ENCODE measurements at places on chromosomes 6 and 20.

DNA sequence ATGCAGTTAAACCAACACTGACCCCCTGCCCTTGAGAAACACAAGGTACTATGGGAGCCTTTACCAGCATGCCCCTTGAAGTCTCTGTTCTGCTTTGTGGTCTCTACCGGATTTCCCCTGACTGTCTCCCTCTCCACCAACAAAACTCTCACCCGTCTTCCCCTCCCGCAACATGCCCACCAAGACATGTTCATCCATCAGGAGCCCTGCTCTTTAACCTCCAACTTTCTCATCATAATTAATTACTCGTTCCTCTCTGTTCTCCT lies 1.1 kb downstream of the ZNF165 start:
- DNase-seq, result no peak

DNA sequence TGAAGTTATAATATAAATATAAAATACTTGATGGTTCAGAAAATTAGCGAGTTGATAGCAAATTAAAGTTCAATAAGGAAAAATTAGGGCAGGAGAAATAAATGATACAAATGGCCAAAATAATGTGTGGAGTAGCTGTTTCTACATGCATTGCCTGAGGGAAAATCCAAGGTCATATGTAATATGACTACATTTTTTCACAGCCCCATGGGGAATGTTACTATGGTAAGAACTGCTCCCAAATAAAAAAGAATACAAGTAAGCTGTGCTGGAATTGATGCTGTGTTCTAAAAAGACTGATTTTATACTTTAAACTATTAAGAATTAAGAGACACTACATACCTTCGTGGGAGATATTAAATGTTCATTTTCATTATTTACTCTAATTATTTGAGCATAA lies 34.1 kb downstream of the MEI4 start:
- DNase-seq, result no peak

GRCh38 chr6:39322306-39322850 lies at the start of gene KCNK16:
Gene KCNK16, minus strand, starts transcription at chr6:39322702. Its CDS starts 162 bp downstream, at chr6:39322540.
- no peak for DNase-seq

GRCh38 chr6:160883999-160884398 lies 107.6 kb upstream of the MAP3K4 start:
- DNase-seq, result no peak

GRCh38 chr6:79082304-79082703 lies 4.2 kb upstream of the PHIP start:
- no peak for DNase-seq

GRCh38 chr20:22830138-22830537 lies 205.0 kb upstream of the SSTR4 start:
- DNase-seq, result no peak

DNA sequence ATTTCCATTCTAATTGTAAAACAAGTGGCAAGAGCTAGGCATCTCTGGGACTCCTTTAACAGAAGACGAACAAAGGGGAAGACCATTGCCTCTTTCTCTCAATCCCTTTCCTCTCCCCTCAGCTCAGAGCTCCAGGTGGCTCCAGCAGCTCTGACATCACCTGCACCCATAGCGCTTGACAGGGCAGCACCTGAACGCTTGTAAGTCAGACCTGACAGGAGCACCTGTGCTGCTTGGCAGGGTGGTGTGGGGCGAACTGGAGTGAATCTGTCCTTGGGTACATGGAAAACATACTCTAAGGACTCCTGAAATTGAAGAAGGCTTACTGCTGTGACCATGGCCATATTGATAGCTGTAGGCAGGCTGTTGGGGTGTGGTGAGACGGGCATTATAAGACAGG lies 409.5 kb upstream of the AGPAT4 start:
- no peak for DNase-seq

DNA sequence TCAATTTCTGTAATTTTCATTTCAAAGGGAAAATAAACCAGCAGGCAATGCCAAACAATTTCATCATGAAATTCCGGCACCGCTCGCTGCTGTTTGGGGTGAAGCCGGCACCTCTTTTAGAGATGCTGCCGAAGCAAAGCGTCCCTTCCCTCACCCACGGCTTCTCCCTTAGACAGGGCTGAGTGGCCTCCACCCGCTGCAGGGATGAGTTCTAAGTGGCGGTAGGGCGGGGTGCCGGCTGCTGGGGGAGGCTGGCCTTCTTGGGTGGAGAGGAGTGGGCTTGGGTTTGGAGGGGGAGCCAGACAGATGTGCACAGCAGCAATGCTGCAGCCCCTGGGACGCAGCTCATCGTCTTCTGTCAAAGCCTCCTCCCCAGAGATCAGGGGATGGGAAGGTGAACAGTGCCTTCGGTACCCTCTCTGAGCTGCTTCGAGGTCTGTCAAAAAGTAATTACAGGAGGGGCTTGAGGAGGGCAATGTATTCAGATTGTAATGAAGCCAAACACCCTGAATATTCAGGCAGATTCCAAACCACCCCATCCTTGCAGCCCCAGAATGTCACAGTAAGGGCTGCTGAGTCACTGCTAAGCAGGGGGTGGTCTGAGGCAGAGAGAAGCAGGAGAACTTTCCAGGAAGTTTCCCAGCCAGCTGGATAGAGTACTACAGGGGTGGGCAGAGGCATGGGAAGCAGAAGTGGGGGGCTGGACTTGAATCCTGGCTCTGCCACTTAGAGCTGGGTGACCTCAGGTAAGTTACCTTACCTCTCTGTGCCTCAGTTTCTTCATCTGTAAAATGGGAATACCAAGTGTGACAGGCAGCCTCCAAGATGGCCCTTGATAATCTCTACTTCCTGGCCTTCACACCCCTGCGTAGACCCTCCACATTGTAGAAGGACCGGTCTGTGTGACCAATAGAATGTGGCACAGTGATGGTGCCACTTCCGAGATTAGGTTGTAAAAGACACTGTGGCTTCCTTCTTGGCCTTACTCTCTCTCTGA lies 96.6 kb downstream of the SULF2 start:
- no peak for DNase-seq

DNA sequence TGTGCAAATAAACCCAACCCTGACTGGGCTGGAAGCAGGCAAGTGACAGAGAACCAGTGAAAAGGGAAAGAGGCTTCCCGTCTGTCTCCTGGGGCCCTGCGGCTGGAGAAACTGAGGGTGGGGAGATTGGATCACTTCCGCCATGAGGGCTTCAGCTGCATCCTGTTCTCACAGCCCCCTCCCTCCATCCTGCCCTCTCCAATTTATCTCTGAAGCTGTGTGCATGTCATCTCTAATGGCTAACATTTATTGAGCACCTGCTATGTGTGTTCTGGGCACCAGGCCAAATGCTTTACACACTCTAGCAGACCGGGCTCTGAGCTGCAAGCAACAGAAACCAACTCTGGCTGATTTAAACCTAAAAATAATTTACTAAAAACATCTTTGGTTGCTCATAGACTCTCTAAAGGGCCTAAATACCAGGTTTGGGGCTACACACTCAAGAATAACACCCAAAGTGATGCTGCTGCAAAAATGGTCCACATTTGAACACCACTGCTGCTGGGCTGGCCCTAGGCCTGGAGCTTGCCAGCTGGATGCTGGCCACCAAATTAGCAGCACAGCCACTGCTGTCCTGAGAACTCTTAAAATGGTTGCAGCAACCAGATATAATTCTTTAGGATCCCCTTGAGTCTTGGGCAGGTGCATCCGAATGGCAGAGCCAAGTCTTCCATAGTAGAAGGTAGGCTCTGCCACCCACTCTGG lies 123.6 kb upstream of the LRFN2 start:
- no peak for DNase-seq

DNA sequence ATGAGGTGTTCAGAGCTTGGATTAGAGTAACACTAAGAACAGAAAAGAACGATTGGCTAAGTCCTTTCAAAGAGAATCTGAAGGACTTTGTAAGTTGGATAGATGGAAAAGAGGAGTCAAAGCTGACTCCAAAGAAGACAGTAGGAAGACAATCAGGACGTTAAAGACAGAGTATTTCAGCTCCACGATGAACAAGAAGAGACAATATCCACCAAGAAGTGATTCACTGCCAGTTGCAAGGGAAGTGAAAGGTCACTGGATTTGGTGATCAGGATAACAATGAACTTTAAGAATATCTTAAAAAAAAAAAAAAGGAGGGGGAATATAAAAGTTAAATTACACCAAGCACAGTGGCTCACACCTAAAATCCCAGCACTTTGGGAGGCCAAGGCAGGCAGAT lies 17.9 kb downstream of the REPS1 start:
- no peak for DNase-seq

- no peak for DNase-seq
These were observed 12.6 kb upstream of the PIGU start for GRCh38 chr20:34689486-34689885.

- DNase-seq, result no peak
These were observed 27.9 kb downstream of the TCF15 start for GRCh38 chr20:582204-582603.

GRCh38 chr6:160349020-160349441 lies 853 bp downstream of the SLC22A3 start:
- no peak for DNase-seq

GRCh38 chr6:3806169-3806922 lies 42.8 kb upstream of the FAM50B start:
- no peak for DNase-seq

DNA sequence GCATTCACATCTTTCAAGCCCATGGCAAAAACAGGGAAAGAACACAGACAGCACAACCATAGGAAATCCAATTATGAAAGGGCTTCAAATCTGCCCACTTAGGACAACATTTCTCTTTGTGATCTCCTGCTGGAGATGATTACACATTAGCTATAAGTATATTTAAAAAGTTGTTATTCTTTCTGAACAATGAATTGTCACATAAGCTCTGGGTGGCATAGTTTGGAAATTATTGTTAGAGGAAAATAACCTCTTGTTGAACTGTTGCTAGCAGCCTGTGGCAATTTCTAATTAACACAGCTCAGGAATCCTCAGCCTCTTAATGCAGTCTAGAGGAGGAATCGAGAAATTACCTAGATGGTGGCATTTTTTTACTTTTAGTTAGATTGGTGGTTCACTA lies 54.9 kb downstream of the BCAS1 start:
- no peak for DNase-seq

- DNase-seq, result no peak
These were observed 26.4 kb downstream of the GDAP1L1 start for GRCh38 chr20:44273231-44274215.

DNA sequence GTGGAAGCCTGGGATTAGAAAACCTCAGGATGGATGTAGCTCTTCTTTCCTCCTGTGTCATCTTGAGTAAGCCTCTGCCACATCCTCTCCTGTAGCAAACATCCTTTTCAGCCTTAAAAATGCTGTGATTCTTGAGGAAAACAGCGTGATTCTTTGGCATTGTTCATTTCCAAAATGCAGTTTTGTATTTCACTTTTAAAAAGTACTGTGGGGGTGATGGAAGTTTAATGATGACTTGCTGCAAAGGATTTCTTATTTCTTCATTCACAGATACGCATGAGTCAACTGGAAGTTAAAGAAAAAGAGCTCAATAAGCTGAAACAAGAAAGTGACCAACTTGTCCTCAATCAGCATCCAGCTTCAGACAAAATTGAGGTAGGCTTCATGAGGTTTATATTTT lies 23.9 kb upstream of the SNRNP48 start:
- DNase-seq, result no peak

DNA sequence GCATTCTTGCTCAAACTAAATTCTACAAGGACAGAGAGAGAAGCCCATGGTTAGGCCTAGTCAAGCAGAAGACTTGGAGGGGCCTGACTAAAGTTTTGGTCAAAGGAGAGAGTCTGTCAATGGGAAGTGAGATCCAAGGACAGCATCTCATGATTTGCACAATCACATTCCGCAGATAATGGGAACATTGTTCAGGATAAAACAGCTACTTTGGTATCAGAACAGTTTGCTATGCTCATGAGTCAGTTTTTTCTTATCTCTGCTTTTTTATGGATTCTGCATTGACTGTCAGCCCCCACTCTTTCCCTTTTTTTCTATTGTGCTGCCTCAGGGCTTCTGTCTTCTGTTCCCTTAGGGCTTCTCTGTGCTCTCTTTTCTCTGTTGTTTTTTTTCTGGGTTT lies 28.6 kb downstream of the AKAP7 start:
- no peak for DNase-seq
